Right lobe of liver (tissue), 6 donors: ENCODE measurements at places on chromosomes 13 and 19.

DNA sequence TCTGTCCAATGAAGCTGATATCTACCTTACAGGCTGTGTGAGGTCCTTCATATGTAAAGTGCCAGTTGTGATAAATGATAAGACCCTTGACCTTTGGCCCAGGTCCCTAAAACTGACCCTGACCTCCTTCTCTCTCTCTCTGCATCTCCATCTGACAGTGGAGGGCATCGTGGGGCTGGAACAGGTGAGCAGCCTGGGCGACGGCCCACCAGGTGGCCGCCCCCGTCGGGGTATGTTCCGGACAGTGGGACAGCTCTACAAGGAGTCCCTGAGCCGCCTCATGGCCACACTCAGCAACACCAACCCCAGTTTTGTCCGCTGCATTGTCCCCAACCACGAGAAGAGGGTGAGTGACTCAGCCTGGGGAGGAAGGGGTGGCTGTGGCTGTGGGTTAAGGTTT lies 53.7 kb downstream of the MYH14 start:
- no peak overlapping the region for H3K4me3 ChIP-seq
- no peaks in the 10 kb centered on the region for H3K4me1 ChIP-seq
- H3K27me3 ChIP-seq, result no peaks in the 10 kb centered on the region

- H3K4me3 ChIP-seq, result no peak overlapping the region
- no peak for DNase-seq
- no peaks in the 10 kb centered on the region for H3K36me3 ChIP-seq
- no peaks in the 10 kb centered on the region for H3K27me3 ChIP-seq
- H3K4me1 ChIP-seq, result no peaks in the 10 kb centered on the region
- H3K27ac ChIP-seq, result peak overlapping the region; percentile 3
Measured at GRCh38 chr19:46357846-46358583, 11.1 kb downstream of the PPP5C start.

DNA sequence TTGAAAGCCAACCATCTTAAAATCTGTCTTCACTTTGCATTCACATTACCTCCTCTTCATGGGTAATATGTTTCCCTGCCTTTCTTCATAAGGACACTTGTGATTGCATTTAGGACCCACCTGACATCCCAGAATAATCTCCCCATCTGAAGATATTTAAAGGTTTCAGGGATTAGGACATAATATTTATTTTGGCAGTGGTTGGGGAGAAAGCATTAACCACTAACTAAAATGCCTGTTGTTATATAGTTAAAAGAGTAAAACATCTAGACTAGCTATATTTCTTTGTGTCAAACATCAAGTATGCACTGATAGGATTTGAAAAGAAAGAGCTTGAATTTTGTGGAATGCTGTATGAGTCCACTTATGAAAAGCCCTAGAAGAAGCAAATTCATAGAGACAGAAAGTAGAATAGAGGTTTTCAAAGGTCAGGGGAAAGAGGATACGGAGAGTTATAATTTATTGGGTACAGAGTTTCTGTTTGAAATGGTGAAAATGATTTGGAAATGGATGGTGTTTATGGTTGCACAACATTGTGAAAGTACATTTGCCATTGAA lies 457.7 kb upstream of the SPRY2 start:
- H3K4me1 ChIP-seq, result no peaks in the 10 kb centered on the region
- no peak for DNase-seq
- no peak overlapping the region for H3K4me3 ChIP-seq
- no peak overlapping the region for H3K27ac ChIP-seq
- no peaks in the 10 kb centered on the region for H3K36me3 ChIP-seq

DNA sequence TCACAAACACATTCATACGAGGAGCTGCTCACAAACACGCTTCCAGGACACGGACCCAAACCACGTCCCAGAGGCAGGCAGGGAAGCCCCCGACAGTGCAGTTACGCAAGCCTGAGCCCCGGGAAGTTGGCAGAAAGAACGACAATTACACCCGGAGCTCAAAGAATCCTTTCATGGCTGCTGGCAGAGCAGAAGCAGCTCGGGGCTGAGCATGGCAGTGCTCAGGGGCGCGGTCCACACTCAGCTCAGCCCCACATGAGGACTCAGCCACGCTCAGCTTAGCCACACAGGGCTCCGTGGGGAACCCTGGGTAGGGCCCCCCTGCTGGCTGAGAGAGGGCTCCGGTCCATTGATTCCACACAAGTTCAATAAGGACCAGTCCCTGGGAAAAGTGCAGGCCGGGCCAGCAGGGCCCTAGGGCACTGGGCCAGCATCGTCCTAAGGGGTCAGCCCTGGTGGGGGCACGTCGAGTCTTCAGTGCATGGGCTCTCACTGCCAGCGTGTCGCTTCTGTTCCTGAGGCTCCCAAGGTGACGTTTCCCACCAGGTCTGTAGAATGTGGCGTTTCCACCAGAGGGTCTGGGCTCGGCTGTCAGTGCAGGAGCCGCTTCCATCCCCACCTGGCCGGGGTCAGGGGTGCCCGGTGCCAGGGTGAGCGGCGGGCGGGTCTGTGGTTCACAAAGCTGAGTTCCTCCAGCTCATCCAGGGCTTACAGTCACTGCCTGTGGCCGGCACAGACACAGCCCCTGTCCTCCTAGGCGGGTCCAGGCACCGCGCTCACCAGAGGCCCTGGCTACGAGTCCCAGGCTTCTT lies 23.1 kb downstream of the GAS6 start:
- H3K27me3 ChIP-seq, result no peaks in the 10 kb centered on the region
- no peak overlapping the region for H3K4me3 ChIP-seq
- H3K27ac ChIP-seq, result peak overlapping the region; percentile 79
- H3K4me1 ChIP-seq, result no peaks in the 10 kb centered on the region
- DNase-seq, result peak; percentile 55

DNA sequence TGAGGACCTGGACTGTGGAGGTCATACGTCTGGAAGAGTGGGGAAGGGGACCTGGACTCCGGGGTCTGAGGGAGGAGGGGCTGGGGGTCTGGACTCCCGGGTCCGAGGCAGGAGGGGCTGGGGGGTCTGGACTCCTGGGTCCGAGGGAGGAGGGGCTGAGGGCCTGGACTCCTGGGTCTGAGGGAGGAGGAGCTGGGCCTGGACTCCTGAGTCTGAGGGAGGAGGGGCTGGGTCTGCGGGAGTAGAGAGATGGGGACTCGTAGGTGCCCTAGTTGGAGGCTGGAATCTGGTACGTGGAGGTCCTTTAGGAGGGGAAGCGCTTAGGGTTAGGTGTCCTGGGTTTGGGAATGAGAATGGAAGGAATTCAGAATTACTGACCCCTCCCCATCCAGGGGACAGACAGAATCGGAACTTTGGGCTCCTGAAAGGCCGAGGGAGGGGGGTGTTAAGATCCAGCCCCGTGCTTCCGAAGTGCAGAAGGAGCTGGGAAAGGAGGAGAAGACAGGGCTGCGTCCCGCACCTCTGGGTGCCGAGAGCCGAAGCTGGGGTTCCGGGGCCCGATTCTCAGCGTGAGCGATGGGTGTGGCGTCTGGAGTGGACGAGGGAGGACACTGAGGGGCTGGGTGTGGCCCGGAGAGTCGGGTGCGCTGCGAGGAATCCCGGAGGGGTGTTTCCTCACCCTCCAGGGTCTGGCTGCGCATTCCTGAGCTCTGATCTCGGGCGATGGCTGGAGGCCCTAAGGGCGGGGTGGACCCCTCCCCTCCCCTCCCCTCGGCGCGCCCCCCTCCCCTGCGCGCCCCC lies 608 bp downstream of the MYADM start:
- DNase-seq, result peak; percentile 74
- peak overlapping the region; percentile 71 for H3K27ac ChIP-seq
- peaks cover 18% of the 10 kb centered on the region for H3K4me1 ChIP-seq
- no peaks in the 10 kb centered on the region for H3K27me3 ChIP-seq
